HuH-7 (cell line): ENCODE measurements at places on chromosomes 11 and 22.

DNA sequence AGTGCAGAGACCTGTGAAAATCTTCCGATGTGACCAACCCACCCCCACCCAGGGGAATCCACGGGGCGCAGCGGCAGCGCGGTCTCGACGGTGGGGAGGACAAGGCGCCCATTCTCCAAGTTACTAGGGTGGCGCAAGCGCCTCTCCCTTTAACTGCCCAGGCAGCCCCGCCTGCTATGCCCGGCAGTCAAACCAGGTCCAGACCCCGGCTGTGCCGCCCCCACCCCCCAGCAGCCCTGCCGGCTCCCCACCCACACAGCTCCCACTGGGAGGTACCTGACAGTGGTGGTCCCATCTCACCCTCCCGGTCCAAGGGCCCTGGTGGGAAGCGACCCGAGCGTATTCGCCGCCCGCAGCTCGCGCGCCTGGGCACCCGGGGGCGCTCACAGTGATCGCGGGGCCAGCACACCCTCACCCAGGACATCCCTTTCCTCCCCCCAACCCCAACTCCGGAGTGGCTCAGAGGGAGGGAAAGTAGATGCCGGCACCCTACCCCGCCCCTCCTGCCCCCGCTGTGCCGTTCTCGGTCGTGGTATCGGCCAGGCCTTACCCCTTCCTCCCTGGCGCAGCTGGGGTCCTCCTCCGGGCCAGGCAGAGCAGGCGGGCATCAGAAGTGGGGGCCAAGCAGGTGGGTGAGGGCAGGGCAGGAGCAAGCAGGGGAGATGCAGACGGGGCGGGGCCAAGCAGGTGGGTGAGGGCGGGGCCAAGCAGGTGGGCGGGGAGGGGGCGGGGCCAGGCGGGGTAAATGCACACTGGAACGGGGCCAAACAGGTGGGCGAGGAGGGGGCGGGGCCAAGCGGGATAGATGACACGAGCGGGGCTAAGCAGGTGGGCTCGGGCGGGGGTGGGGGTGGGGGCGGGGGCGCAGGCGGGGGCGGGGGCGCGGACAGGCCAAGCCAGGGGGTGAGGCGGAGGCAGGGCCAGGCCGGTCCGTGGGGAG lies at the start of gene TRPM5:
TRPM5 (minus strand) TSS at position 634 of the 940 bp plus-strand sequence. CDS start 21,478 bp downstream, outside the sequence.
- no peak for DNase-seq

DNA sequence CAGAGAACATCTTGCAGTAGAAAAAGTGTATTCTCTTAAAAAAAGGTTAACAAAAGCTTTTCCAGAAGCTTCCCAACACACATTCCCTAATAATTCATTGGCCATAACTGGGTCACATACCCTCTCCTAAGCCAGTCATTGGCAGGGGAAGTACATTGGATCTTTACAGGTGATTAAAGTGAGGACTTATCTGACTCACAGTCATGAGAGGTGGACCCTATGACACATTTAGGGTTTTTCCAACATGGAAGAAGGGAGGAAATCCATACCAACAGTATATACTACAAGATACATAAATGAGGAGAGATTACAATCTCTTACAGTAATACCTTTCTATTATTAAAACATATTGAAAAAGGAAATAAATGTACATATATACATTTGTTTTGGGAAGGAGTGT lies 72.2 kb downstream of the CCDC73 start:
- no peak for DNase-seq

GRCh38 chr11:121249039-121249663 lies 43.4 kb upstream of the SC5D start:
- peak; percentile 51 for DNase-seq

- peak; percentile 91 for DNase-seq
Measured at GRCh38 chr22:27804470-27805297, 3.1 kb upstream of the MN1 start.

- no peak for DNase-seq
Measured at GRCh38 chr11:126530416-126530815, 174.9 kb downstream of the ST3GAL4 start.

- no peak for DNase-seq
Measured at GRCh38 chr22:48333323-48333763, 1494.3 kb downstream of the BRD1 start.

DNA sequence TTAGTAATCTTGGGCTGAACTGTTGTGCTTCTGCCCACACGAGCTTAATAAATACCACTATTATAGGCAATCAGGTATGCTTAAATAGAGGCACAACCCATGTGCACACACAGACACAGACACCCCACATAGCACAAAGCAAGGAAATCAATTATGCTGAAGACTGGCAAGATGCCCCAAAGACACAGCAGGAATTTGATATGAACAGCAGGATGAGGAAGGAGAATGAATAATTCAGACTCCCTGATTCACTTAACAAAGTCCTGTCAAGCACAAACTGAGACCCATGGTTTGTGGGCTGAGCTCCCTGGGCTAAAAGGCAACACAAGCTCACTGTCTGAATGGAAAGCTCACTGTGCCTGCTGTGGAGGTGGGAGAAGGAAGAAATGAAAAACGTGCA lies 42.5 kb downstream of the RBFOX2 start:
- DNase-seq: no peak

- no peak for DNase-seq
Measured at GRCh38 chr11:1341928-1342524, 32.6 kb upstream of the TOLLIP start.

GRCh38 chr11:88303037-88303436 lies 34.5 kb downstream of the CTSC start:
- DNase-seq: no peak

- no peak for DNase-seq
Measured at GRCh38 chr22:44271010-44271500, 41.7 kb downstream of the SHISAL1 start.

DNA sequence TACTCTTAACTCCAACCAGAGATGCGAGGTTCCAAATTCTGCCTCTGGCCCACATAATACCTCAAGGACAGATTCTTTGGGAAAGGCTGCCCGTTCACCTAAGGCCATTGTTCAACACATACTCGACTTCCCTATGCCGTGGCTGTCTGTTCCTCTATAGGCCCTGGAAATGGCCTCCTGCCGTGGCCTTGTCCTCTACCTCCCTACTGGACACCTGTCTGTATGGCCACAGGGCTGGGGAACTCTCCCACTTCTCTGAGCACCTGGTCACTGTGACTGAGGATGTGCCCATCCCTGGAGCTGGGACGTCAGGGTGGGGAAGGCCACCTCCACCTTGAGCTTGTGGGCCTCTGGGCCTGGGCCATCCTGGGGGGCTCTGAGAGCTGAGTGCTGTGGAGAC lies 340.5 kb upstream of the B3GAT1 start:
- no peak for DNase-seq

GRCh38 chr11:86249307-86250098 lies 5.0 kb downstream of the EED start:
- DNase-seq: no peak

DNA sequence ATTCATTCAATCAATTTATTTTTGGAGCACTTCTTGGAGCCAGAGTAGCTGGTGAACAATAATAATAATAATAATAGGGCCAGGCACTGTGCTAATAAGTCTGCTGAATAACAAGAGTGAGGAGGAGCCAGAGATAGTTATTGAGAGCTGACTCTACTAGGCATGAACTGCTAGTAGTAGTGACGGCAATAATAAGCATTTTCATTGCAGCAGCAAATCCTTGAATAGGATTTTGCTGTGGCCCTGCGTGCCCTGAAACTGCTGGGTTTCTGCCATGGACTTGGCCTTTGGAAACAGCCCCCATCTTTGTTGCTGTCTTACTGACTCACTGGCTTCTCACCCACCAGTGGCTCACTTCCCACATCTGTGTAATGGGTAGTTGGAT lies 545.9 kb downstream of the MIAT start:
- DNase-seq: no peak

DNA sequence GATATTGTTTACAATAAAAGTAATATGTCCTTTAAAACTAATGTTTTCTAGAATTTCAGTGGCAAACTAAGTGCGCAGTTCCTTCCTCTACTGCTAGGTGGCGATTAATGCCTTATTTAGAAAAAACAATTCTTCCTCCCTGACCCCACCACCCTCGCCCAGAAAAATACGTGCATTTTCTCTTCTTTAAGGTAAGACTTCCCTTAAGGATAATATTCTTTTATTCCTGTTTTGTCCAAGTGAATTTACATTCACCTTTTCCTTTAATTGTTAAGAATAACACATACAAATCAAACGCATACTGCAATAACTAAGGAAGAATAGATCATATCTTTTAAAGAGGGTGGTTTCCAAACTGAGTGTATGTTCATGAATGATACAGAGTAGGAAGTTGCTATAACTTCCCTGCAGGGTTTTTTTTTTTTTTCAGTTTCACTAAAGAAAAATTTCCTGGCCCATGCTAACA lies 17.0 kb upstream of the PSMA1 start:
- peak; percentile 22 for DNase-seq

DNA sequence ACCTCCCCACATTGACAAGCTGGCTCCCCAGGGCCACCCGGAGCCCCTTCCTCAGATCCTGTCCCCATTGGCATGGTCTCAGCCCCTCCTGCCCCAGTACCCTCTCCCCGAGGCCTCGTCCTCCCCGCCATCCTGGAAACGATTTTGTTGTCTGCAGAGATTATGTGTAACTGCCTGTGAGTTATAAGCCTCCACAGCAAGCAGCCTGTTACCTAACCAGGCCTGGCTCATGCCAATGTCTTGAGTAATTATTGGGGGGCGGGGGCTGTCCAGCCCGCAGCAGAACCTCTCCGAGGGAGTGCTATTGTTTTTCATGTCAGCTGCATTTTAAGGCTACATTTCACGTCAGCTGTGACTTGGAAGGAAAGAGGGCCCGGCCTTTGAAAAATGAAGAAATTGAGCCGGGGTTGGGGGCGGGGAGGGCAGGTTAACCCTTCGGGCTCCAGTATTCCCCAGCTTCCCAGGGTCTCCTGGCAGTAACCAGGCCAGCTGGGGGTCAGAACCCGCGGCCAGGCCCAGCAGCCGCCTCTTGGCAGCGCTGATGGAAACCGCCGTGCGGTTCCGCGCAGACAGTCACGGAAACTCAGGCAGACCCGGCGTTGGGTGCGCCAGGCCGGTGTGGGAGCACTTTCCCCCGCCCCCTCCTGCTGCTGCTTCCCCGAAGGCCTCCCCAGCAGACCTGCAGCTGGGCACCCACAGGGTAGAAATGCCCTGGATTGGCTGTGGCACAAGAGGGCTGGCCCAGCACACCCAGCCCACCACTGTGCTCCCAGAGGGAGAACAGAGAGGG lies 59.5 kb downstream of the CDKN1C start:
- no peak for DNase-seq
